ENCODE measurements at places on chromosomes 16 and 17. TPM values are rescaled to one million over a fixed set of nuclear protein-coding genes. Genes with fewer than 3 reads are reported as not detected.

TSPOAP1 gene
- total RNA-seq: 10.9 TPM

CACNG1 gene
- not detected for total RNA-seq

HAP1 gene
- total RNA-seq: 4.4 TPM

EVI2B gene
- total RNA-seq: 0.37 TPM

KLHL36 gene
- total RNA-seq: 55.8 TPM

LRRC37B gene
- 20.7 TPM for total RNA-seq

TBC1D3K gene
- total RNA-seq: not detected

ZNF830 gene
- 15.8 TPM for total RNA-seq

TM4SF5 gene
- total RNA-seq: not detected

LIMD2 gene
- total RNA-seq: 91.8 TPM

KPNA2 gene
- total RNA-seq: 466 TPM

PERCC1 gene
- not detected for total RNA-seq

ALDH3A1 gene
- 0.35 TPM for total RNA-seq

FOXL1 gene
- total RNA-seq: 0.34 TPM

UBE2I gene
- 222 TPM for total RNA-seq

PIP4K2B gene
- total RNA-seq: 61.9 TPM

GRCh38 chr17:76240461-76241203 lies at the start of gene RNF157:
Gene RNF157 (minus strand): TSS chr17:76240493. CDS start chr17:76240240, 253 bp downstream.
- H3K27me3 ChIP-seq: peaks cover 62% of the 10 kb centered on the region
- H3K4me1 ChIP-seq: peaks cover 10% of the 10 kb centered on the region
- H3K36me3 ChIP-seq: no peaks in the 10 kb centered on the region
- H3K4me3 ChIP-seq: peak within 1 kb of the TSS; percentile 81
- peak within 1 kb of the TSS; percentile 50 for H3K27ac ChIP-seq

- no peak overlapping the region for H3K4me3 ChIP-seq
- no peaks in the 10 kb centered on the region for H3K36me3 ChIP-seq
- peaks cover 22% of the 10 kb centered on the region for H3K27me3 ChIP-seq
- peaks cover 3% of the 10 kb centered on the region for H3K4me1 ChIP-seq
- no peak overlapping the region for H3K27ac ChIP-seq
- DNase-seq: no peak
Measured at GRCh38 chr17:83073389-83074063, 5.9 kb upstream of the METRNL start.

DNA sequence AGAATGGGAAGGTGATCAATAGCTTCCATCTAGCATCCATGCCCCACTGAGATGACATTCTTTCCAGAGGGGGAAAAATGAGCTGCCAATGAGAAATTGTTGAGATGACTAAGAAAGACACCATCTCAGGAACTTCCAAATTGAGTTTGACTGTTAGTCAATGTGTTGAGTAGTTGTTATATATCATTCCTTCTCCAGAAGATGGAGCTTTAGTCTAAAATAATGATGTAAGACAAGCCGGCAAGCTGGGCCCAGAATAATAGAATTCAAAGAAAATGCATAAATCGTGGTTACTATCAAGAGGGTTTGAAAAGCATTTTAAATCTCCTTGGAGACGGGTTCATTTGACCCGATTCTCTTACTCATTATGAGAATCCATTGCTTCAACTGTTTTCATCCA lies 71.0 kb upstream of the ATF7IP2 start:
- H3K27me3 ChIP-seq: no peaks in the 10 kb centered on the region
- no peak overlapping the region for H3K4me3 ChIP-seq
- H3K4me1 ChIP-seq: no peaks in the 10 kb centered on the region
- no peak overlapping the region for H3K27ac ChIP-seq
- no peaks in the 10 kb centered on the region for H3K36me3 ChIP-seq
- no peak for DNase-seq

DNA sequence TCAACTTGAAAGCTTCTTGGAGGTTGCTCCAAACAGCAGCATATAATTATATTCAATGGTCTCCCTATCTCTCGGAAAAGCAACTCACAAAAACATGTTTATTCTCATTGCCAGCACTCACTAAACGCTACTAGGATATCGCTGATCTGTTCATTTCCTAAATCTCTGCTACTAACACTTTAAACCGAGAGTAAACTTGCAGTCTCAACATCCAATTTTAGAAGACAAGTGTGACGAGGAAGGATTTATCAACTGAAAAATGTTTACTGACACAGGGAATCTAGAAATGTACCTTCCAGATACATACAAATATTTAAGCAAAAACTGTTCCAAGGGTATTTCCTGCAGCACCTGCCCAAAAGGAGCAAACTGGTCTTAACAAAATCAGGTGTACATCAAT lies 56.5 kb downstream of the YWHAE start:
- peak overlapping the region; percentile 76 for H3K27ac ChIP-seq
- H3K27me3 ChIP-seq: no peaks in the 10 kb centered on the region
- peaks cover 45% of the 10 kb centered on the region for H3K36me3 ChIP-seq
- no peak overlapping the region for H3K4me3 ChIP-seq
- DNase-seq: no peak
- peaks cover 37% of the 10 kb centered on the region for H3K4me1 ChIP-seq

GRCh38 chr16:66261826-66262225 lies 104.7 kb upstream of the CDH5 start:
- peaks cover 1% of the 10 kb centered on the region for H3K27me3 ChIP-seq
- H3K27ac ChIP-seq: no peak overlapping the region
- peaks cover 8% of the 10 kb centered on the region for H3K4me1 ChIP-seq
- DNase-seq: no peak
- H3K36me3 ChIP-seq: no peaks in the 10 kb centered on the region

- DNase-seq: peak; percentile 60
- peaks cover 4% of the 10 kb centered on the region for H3K27me3 ChIP-seq
- H3K36me3 ChIP-seq: no peaks in the 10 kb centered on the region
- peak overlapping the region; percentile 15 for H3K4me3 ChIP-seq
- H3K4me1 ChIP-seq: peaks cover 41% of the 10 kb centered on the region
Measured at GRCh38 chr16:2511128-2511800, 2.5 kb upstream of the ATP6V0C start.

DNA sequence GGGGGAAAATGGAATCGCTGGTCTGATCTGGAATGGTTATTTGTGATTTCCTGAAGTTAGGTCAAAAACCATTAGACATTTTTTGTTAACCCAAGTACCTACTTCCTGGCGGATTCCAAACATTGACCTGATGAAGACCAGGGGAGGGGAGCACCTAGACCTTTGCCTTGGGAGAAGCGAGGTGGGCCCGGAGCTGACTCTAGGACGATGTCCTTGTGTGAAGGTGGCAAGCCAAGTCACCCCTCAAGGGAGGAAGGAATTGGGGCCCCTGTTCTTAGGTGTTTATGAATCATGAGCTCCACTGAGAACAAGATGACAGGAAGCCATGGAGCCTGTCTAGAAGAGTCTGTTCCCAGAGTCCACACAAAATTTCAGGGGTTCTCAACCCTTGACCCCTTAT lies 204.9 kb upstream of the FOXF1 start:
- no peak overlapping the region for H3K4me3 ChIP-seq
- DNase-seq: no peak
- H3K4me1 ChIP-seq: peaks cover 29% of the 10 kb centered on the region
- H3K27ac ChIP-seq: no peak overlapping the region

- H3K36me3 ChIP-seq: no peaks in the 10 kb centered on the region
- DNase-seq: no peak
- H3K27me3 ChIP-seq: no peaks in the 10 kb centered on the region
Measured at GRCh38 chr16:15925631-15926030, 23.8 kb upstream of the ABCC1 start.

DNA sequence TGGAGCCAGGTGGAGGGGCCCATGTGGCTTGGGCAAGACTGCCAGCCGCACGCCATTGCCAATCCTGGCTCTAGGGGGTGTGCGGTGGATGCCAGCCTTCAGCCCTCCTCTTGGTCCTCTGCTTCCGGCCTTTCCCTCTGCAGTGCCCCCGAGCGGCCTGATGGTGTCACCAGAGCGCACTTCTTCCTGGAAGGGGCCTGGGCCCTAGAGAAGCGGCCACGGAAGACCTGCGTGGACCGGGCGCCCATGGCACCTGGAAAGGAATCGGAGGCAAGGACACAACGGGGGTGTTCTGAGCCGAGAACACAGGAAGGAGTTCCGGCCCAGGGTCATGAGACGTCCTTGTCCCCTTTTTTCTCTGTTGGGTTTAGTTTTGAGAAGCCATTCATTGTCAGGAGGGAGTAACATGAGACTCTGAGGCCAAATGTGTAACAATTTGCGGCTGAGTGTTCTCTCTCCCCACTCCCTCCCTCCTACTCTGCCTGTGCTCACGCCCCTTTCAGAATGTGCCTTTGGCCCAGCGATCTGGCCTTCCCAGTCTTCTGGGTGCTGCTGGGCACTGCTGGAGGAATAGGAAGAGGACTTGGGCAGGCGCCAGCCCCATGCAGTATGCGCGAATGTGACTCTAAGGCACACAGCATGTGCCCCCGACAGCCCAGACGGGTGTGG lies 92.8 kb downstream of the IRX3 start:
- H3K4me1 ChIP-seq: peaks cover 12% of the 10 kb centered on the region
- H3K36me3 ChIP-seq: no peaks in the 10 kb centered on the region
- peak; percentile 90 for DNase-seq
- H3K27me3 ChIP-seq: peaks cover 6% of the 10 kb centered on the region
- H3K27ac ChIP-seq: no peak overlapping the region
- H3K4me3 ChIP-seq: peak overlapping the region; percentile 67

GRCh38 chr17:2466931-2467330 lies 44.8 kb downstream of the METTL16 start:
- no peak for DNase-seq
- H3K27ac ChIP-seq: no peak overlapping the region
- no peaks in the 10 kb centered on the region for H3K27me3 ChIP-seq

DNA sequence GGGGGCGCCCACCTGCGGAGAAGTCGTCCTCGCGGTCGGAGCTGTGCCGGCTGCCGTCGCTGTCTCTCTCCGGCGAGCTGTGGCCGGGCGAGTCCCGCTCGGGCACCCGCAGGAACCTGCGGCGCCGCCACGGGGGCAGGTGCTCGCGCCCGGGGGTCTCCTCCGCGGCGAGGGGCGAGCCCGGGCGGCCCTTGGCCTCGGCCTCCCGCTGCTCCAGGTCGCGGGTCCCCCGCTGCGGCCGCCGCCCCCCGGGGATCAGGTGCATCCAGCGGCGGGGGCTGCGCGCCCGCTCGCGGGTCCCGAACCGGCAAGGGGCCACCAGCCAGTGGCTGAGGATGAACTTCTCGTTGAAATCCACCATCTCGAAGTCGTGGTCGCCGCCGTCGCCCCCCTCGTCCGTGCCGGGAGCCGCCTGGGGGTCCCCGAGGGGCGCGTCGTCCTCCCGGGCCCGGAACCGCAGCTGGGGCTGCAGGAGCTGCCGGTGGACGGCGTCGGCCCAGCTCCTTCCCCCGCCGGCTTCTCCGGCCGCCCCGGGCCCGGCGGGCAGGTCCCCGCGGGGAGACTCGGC lies 41.4 kb upstream of the BHLHA9 start:
- DNase-seq: no peak
- H3K4me3 ChIP-seq: no peak overlapping the region
- peaks cover 2% of the 10 kb centered on the region for H3K36me3 ChIP-seq
- peaks cover 80% of the 10 kb centered on the region for H3K27me3 ChIP-seq
- peaks cover 8% of the 10 kb centered on the region for H3K4me1 ChIP-seq

DNA sequence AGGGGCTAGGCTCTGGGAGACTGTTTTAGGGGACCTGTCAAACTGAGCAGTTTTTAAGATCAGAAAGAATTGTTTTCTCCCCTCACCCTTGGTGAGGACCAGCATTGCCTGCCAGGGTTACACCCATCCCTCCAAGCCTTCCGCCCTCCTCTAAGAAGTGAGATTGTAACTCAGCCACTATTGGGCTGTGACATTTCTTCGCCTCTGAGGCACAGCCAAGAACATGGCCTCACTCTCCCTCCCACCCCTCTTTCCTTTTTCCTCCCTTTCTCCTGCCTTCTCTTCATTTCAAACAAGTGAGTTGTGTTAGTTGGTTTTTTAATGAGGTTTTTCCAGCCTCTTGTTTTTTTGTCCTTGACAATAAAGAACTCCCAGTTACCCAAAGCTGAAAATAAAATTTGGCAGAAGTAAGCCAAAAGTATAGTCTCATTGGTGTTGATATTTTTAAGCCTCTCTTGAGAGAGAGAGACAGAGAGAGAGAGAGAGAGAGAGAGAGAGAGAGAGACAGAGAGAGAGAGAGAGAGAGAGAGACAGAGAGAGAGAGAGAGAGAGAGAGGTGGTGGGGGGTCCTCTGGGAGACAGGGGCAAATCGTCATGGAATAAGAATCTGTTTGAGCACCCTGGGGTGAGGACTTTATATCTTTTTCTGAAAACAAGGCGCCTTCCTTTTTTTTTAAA lies 77.2 kb upstream of the TBX2 start:
- H3K27me3 ChIP-seq: no peaks in the 10 kb centered on the region
- no peak for DNase-seq
- H3K4me1 ChIP-seq: peaks cover 28% of the 10 kb centered on the region
- H3K4me3 ChIP-seq: no peak overlapping the region

- peak overlapping the region; percentile 96 for H3K27ac ChIP-seq
- DNase-seq: peak; percentile 52
- H3K27me3 ChIP-seq: no peaks in the 10 kb centered on the region
- H3K36me3 ChIP-seq: no peaks in the 10 kb centered on the region
- peak overlapping the region; percentile 86 for H3K4me3 ChIP-seq
- peaks cover 71% of the 10 kb centered on the region for H3K4me1 ChIP-seq
Measured at GRCh38 chr17:57988301-57989250, 522 bp upstream of the VEZF1 start.

DNA sequence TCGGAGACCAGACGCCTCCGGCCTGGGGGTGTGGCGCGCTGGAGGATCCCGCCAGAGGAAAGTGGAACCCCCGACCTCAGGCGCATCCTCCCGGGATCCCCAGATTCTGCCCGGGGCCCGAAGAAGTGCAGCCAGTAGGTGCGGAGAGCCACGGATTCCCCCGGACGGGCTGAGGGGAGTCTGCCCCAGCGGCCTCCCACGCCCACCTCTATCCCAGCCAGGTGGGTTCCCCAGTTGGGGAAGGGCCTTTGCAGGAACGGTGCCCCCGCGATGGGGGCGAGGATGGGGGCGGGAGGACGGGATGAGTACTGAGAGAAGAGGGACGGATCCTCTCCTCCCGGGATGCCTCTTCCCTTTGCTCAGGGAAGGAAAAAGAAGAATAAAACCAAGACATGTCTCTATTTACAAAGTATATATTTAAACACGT lies 5.1 kb downstream of the CBX8 start:
- peaks cover 48% of the 10 kb centered on the region for H3K4me1 ChIP-seq
- DNase-seq: no peak
- H3K4me3 ChIP-seq: no peak overlapping the region
- H3K27me3 ChIP-seq: peaks cover 97% of the 10 kb centered on the region
- H3K27ac ChIP-seq: no peak overlapping the region

DNA sequence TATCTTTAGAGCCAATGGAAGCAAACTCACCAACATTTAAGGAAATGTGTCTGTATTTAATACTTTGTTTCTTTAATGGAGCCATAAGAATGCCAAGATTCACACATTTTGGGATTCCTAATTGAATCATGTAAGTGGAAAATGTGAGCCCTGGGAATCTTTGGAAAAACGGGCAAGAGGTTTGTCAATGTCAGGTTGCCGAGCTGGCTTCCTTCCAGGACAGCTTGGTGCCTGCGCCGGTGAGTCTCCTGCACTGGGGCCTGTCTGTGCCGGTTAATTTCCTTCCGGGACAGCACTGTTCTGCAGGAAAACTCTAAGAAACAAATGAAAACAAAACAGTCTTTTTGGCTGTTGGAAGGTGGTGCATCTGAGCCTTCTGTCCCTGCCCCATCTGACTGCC lies 210.6 kb downstream of the HAPSTR1 start:
- no peak overlapping the region for H3K27ac ChIP-seq
- H3K4me3 ChIP-seq: no peak overlapping the region
- DNase-seq: no peak
- H3K27me3 ChIP-seq: no peaks in the 10 kb centered on the region

GRCh38 chr17:61174310-61174709 lies 225.3 kb upstream of the TBX2 start:
- H3K4me1 ChIP-seq: peaks cover 6% of the 10 kb centered on the region
- no peak for DNase-seq
- H3K4me3 ChIP-seq: no peak overlapping the region
- H3K27me3 ChIP-seq: no peaks in the 10 kb centered on the region
- no peaks in the 10 kb centered on the region for H3K36me3 ChIP-seq

All from WTC11 (cell line).